ENCODE measurements at places on chromosomes 6 and 20.

GRCh38 chr20:32558526-32558925, 26.6 kb downstream of the NOL4L start:
- no peak for DNase-seq

DNA sequence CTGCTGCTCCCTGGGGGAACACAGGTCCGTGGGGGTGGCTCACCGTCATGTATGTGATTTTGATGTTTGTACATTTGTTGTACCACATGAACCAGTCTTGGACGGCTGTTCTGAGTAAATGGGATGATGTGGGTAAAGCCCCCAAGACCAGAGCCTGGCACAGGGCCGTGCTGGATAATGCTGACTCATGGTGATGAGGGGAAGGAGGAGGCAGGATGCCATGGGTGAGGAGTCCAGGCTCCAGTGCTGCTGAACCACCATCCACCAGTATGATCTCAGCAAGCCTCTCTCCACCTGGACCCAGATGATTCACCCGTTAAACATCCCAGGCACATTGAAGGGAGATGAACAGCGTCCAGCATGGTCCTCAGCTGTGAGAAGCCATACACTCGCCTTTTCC, 9.6 kb upstream of the APCDD1L start:
- DNase-seq: no peak

DNA sequence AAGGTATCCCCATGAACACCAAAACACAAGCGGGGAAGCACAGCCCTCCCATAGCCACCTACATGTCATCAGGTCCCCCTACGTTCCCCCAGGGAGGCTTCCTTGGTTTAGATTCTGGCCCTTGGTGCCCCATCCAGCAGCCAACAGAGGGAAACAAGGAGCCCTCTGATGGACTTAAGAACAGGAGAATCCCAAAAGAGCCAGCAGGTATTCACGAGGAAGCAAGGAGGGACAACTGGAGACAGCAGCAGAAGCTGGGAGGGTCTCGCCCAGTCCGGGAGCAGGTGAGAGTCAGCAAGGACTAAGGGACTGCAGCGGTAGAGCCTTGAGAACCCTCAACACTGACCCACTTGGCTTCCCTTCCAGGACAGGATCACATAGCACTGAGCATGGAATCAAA, 58.4 kb upstream of the TOP1 start:
- no peak for DNase-seq

DNA sequence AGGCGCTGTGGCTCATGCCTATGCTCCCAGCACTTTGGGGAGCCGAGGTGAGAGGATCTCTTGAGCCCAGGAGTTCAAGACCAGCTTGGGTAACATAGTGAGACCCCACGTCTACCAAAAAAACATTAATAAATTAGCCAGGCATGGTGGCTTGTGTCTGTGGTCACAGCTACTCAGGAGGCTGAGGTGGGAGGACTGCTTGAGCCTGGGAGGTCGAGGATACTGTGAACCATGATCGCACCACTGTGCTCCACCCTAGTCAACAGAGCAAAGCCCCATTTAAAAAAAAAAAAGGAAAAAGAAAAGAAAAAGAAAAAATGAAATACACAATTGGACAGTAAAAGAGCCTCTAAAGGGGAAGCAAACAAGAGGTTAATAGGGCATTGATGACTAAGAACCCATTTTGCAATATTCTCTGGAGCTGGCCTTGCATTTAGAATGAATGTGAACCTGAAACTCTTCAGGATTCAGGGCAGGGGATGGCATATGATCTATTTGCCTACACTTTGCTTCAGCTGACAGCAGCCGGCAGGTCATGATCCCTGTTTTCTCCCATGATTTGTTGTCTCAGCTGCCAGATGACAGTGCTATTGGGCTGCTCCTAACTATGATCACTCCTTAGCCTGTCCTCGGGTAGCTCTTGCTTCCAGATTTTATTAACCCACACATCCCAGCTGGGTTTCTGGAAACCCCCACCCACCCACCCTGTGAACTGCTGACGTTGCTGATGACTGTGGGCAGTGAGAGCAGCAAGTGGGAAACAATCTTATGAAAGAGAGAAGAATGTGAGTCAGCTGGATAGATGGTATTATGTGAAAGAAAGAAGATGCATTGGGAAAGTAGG, 83.8 kb upstream of the ELOVL5 start:
- no peak for DNase-seq

- DNase-seq: no peak
These were observed 166.4 kb downstream of the EYA4 start for GRCh38 chr6:133407320-133408100.

DNA sequence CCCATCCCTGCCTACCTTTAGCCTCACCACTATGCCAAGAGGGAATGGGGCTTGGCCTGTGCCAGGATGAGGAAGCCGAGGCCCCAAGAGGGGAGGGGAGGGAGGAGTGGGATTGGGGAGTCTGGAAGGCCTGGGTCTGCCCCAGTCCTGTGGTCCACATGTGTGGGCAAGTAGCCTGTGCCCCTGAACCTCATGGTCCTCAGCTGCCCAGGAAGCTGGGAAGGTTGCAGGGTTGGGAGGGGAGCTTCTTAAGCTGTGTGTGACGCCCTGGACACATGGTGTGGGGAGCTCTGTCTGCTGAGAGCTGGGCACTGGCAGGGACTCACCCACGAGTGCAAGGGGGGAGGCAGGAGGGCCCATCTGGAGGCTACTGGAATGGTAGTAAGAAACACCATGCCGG, 31.7 kb downstream of the DLGAP4 start:
- DNase-seq: no peak

DNA sequence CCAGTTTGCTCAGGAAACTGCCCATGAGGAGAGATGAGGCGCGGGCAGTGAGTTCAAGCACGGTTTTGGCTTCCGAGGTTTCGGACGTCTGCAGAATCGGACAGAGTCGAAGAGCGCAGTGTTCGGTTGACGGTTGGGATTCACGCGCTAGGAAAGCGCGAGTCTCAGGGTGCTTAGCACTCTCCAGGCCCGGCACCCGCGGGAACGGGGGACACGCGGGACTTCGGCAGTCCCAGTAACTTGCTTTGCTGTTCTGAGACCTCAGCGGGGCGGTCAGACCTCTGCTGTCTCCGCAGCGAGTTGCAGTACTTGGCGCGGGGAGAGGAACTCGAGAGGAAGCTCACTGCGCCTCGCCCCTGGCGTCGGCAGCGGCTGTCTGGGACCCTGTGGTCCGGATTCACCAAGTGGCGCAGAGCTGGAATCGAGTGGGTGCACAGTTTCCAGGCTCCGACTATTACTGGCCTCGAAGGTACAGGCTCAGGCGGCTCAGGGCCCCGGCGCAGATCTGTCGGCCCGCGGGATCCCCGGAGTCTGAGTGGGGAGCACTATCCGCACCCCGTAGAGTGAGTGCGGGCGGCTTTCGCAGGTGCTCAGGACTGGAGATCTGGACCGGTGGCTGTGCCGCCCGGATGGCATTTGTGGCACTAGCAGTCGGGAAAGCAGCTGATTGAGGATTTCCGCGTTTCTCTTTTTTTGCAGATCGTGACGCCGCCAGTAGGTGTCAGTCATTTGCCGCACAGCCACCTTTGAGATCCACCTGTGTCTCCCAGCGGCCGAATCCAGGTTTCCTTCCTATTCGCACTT, at the start of gene POM121L2:
TSS of gene POM121L2 (minus strand) at position 128 of the 804 bp plus-strand sequence. CDS start at position 25, 103 bp downstream.
- DNase-seq: peak; percentile 17
